CD8-positive, alpha-beta memory T cell (primary cell): ENCODE measurements at places on chromosomes 6 and 20. TPM values are rescaled to one million over a fixed set of nuclear protein-coding genes. Genes with fewer than 3 reads are reported as not detected.

GRCh38 chr6:126753606-126754005 lies 364.9 kb upstream of the RSPO3 start:
- no peak for DNase-seq

DNA sequence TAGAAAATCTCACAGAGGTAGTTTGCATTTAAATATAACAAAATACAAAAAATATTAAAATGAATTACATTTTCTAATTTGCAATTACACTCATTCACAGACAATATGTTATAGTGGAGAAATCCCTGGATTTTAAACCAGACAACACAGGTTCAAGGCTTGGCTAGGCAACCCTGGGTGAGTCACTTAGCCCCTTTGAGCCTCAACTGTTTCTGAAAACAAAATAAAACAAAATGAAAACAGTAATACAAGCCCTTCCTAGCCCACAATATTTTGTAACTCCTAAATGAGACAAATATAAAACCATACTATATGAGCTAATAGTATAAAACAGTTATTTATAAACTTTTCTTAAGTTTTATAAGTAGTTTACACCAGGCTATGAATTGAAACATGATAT lies 41.0 kb downstream of the UQCC1 start:
- no peak for DNase-seq

Gene SSTR4
- not detected for total RNA-seq

GRCh38 chr6:22062807-22063408 lies 233.9 kb downstream of the PRL start:
- DNase-seq, result no peak

- DNase-seq, result no peak
Observed at GRCh38 chr6:90131125-90131524, 165.5 kb downstream of the BACH2 start.

GRCh38 chr6:32183483-32184083 lies 470 bp downstream of the AGER start:
- DNase-seq, result no peak

- DNase-seq, result no peak
Observed at GRCh38 chr6:155186052-155186658, 77.7 kb upstream of the CLDN20 start.

DNA sequence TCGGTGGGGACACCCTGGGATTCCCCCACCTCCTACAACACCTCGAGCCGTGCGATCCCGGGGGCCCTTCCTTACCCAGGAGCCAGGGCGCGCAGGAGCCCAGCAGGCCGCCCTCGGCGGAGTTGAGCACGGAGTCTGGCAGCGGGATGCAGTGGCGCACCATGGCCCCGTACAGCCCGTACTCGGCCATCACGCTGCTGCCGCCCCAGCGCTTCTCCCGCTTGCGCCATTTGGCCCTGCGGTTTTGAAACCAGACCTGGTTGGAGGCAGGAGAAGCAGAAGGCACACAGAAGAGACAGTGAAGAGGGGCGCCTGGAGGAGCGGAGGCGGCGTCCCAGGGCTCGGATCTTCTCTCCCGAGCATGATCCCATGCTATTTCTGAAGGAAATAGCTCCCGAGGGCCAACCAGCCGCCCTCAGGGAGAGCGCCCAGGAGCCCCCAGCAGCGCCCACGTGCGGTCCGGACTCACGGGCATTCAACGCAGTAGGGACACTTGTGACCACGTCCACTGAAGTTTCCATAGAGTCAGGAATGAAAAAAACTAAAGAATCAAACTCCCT lies 4.3 kb downstream of the VSX1 start:
- no peak for DNase-seq

GRCh38 chr6:114783083-114783482 lies 440.3 kb upstream of the HS3ST5 start:
- DNase-seq, result no peak

- no peak for DNase-seq
Observed at GRCh38 chr6:24539416-24539815, 44.6 kb downstream of the ALDH5A1 start.

Gene UBE2C
- 130 TPM for total RNA-seq

- no peak for DNase-seq
Observed at GRCh38 chr6:21371061-21371460, 222.5 kb upstream of the SOX4 start.

DNA sequence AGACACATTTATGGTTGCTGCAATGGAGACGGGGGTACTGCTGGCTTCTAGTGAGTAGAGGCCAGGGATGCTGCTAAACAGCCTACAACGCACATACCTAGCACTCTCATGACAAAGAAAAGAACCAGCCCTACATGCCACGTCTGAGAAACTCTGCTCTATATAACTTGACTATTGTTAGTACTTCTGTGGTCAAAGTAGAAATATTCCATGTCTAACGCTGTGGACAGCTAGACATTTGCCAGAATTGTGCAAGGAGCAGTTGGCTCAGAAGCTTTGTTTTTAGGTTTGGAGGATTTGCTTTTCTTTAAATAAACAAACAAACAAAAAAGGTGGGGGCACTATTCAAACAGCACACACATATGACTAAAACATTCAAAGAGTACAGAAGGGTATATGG lies 20.5 kb downstream of the UBE2V1 start:
- DNase-seq, result no peak

DNA sequence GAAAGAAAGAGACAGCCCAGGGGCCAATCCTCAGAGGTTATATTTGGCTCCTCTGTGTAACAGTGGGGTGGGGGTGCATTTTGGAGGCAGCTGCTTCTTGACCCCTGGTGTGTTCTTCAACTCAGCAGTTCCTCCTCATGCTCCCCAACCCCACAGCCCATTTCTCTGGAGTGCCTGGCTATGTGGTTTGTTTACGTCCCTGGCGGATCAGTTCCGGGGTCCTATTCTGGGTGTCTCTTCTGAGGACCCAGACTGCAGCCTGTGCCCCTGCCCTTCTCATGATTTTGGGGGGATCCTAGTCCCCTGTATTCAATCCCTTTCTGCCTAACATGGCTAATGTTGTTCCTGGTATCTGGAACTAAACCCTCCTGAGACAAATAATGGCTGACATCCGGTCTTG lies 70.5 kb upstream of the SULF2 start:
- DNase-seq, result no peak

Gene CARMIL1
- 1.8 TPM for total RNA-seq

Gene PCSK2
- total RNA-seq, result not detected

Gene CLVS2
- not detected for total RNA-seq

Gene CGAS
- 49.3 TPM for total RNA-seq

Gene OPRL1
- total RNA-seq, result 0.38 TPM

- no peak for DNase-seq
Observed at GRCh38 chr6:64054861-64055260, 419.3 kb downstream of the PHF3 start.

Gene SALL4
- total RNA-seq, result 0.11 TPM

DNA sequence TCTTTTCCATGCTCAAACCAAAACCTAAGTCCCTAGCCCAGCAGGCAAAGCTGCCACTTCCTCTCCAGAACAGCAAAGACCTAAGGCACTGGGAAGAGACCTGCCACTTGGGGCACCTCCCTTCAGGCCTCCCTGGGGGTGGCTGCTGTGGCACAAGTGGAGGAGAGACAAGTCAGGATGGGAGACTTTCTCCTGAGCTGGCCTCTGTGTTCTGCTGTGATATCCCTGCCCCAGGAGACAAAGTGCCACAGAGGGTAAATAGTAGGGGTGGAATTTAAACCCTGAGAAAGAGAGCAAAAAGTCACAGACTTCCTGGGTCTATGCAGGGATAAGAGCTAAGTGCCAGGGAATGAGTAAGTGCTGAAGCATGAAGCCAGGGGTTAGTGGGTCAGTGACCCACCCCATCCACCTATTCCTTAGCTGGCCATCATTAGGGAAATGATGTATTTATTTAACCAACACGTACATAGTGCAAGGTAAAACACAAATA lies 84.2 kb downstream of the MRPL14 start:
- no peak for DNase-seq

Gene UST
- 7.8 TPM for total RNA-seq

DNA sequence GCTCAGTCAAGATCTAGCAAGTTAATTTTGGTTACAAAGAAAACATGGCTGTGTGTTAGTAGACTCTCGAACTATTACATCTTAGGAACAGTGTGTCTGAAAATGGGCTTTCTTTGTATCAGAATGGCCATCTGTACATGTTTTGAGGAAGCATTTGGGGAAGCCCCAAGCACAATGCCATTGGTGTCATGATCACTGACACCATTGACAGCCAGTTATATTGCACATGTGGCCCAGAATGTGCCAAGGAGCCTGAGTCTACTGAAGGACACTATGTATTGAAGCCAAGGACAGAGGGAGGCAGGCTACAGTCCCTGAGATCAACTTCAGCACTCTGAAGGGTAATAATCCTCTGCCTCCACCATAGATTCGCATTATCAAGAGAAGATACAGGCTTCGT lies 12.6 kb upstream of the FAM50B start:
- DNase-seq, result no peak

DNA sequence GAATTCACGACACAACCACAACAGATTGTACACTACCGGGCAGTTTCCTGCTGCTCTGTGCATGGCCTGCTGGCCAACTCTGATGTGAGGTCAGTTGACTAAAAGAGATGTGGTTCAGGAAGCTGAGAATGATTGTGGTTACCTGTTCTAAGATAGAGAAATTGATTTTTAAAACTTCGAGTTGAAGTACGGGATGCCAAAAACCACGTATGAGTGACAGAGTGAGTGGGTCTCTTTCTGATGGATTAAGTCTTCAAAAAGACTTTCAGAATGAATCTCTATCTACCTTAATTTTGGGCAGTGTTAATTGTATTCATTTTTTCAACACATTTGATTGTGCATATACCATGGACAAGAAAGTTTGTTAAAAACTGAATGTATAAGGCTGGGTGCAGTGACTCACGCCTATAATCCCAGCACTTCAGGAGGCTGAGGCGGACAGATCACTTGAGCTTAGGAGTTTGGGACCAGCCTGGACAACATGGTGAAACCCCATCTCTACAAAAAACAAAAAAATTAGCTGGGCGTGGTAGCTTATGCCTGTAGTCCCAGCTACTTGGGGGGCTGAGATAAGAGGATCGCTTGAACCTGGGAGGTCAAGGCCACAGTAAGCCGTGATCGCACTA lies 121.2 kb downstream of the SGK1 start:
- DNase-seq, result no peak

GRCh38 chr6:37965964-37966676 lies 146.6 kb downstream of the ZFAND3 start:
- no peak for DNase-seq

Gene SMLR1
- total RNA-seq, result not detected

DNA sequence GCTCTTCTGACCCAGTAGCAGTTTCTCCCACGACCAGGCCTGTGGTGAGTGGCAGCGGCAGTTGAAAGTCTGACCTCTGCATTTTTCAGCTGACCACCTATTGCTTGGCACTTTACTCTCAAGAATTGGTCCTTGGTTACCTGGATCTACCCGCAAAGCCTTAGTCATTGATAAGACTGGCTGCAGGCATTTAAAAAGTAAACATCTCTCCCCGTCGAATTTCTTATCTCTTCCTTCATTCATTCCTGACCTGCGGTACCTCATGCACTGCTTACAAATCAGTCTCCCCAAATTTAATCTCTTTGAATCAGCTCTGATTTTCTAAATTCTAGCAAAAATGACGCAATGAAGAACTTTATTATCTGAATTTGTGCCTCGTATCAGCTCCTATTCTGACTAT lies 26.1 kb upstream of the IPCEF1 start:
- DNase-seq, result no peak

- no peak for DNase-seq
Observed at GRCh38 chr6:167139761-167140160, 16.9 kb downstream of the CCR6 start.

DNA sequence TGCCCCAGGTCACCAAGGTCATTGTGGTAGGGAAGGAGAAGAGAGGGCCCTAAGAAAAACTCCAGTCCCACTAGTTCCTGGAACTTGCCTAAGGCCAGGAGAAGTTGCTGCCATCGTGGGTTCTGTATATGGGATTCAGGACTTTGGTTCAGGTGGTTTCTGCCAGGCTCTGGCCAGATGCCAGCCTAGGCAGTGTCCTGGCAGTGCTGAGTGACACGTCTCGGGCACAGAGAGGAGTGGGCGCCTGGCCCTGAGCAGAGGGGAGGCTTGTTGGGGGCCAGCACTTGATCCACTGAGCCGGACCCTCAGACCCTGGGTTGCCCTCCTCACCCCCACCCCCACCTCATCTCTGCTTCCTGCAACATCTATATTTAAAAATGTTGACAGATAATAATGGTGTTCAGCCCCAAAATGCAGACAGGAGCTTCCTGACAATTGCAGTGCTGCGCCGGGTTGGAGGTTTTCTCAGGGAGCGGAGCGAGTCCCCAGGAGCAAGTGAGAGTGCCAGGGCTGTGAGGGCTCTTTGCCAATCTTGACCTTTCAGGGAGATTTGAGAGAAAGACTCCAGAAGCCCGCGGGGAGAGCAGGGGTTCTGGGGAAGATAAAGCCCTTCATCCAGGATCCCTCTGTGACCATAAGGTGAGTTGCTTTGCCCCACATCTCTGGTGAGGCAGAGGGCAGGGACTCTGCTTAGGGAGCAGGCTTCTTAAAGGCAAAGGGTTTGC lies 71.9 kb downstream of the PHACTR3 start:
- no peak for DNase-seq

Gene SCRT2
- not detected for total RNA-seq

DNA sequence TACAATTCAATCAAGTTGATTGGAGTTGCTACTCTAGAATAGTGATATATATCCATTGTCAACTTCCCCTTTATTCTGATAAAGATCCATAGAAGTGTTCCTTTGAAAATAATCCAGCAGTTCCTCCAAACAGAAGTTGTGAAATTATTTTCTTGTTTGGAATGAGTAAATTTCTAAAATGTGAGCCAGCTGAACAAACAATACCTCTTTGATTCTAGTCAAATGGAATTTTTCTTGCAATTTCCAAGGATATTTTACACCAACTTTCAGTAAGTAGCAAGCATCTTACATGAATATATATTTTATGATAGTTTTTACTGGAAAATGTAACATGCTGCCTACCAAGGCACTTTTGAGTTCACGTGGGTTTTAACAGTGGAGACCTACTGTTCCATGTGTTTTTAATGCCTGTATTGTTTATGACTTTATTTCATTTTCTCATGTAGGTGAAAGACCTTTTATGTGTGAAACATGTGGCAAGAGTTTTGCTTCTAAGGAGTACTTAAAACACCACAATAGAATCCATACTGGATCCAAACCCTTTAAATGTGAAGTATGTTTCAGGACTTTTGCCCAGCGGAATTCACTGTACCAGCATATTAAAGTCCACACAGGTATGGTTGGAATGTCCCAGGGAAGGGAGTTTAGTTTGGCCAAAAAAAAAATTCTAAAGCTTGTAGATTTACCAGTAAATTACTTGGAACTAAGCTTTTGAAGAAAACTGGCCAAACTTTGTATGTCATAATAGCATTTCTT lies 6.5 kb downstream of the GZF1 start:
- DNase-seq, result no peak

Gene BEND3
- 7.6 TPM for total RNA-seq

- DNase-seq, result no peak
Observed at GRCh38 chr6:98633886-98634285, 200.5 kb upstream of the POU3F2 start.

DNA sequence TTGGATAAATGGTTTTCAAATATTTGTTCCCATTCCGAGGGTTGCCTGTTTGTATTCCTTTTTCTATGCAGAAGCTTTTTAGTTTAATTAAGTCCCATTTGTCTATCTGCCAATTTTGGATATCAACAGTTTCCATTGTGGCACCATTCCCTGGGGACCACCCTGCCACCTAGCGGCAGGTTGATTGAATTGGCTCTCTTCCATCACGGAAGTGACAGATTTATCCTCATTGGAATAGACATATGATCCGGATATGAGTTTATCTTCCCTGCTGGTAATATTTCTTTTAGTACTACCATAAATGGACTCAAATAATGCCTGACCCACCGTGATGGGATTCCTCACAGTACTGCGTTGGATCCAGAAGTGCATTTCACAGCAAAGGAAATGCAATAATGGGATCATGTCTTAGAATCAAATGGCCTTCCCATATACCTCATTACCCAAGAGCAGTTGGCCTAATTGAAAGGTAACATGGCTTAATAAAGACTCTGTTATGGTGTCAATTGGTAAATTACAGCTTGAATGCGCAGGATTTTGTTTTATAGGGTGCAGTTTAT lies 327.0 kb downstream of the BMP2 start:
- no peak for DNase-seq
